ENCODE measurements at places on chromosomes 13 and 19.

- DNase-seq: peak; percentile 90
Measured at GRCh38 chr19:42184401-42184861, 33.0 kb downstream of the DEDD2 start.

- DNase-seq: no peak
Measured at GRCh38 chr13:40181203-40181845, 485.1 kb downstream of the FOXO1 start.

DNA sequence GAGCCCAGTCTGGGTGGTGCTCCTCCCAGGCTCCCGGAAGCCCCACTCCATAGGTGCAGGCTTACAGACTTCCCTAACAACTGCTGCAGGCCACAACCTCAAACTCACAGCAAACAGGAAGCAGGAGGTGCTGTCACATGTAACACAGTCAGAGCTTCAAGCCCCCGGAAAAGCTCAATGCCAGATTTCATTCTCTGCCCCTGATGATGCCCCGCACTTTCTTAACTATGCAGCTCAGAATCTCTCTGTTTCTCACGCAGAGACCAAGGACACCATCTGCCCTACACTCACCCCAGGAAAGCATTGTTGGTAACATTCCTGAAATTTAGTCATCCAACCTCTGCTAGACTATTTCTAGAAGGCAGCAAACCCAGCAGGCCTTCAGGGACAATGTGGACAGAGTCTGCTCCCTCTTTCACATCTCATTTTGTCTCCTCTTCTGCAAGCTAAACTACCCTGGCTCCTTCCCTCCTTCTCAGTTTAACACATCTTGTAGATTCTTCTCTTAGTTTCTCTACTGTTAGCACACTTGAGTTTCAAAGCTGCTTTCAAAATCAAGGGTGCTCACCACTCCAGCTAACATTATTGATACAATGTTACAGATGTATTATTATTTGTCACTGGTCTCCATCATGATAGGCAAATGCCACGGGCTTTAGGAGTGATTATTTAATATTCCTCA, 162.5 kb downstream of the KCTD12 start:
- DNase-seq: peak; percentile 84

- DNase-seq: no peak
Measured at GRCh38 chr19:42169486-42170413, 37.5 kb upstream of the POU2F2 start.

- DNase-seq: peak; percentile 21
Measured at GRCh38 chr13:90763476-90764150, 583.9 kb upstream of the MIR17HG start.

DNA sequence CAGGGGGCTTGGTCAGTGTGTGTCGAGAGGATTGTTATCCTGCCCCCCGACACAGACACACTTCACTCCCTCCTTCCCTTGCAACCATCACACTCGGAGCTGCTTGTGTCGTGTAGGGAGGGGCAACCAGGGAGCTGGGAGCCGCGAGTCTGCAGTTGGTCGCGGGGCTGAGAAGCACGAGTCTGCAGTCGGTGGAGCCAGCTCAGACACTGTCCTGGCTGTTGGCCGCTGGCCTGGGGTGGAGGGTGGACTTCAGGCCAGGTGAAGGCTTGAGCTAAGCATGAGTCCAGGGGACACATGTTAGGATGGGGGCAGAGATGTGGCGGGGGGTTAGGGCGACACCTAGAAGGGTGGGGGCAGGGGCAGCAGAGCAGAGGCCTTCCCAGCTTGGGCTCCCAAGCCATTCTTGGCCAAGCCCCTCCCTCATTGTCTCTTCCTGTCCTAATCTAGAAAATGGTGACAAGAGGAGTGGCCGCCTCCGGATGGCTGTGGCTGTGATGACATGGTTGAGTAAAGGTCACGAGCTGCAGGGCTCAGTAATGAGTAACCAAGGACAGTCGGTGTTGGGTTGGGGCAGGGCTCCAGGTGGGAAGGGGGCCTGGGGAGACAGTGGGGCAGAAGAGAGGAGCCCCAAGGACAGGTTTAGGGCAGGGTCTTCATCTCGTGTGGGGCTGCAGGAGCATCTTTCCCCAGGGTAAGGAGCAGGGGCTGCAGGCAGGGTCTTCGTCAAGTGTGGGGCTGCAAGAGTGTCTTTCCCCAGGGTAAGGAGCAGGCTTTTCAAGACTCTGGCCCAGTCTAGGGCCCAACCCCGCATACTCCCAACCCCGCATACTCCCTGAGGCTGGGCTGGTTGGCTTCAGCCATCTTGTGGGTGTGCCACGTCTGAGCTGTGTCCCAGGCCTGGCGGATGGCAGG, 8.6 kb downstream of the PPP5C start:
- peak; percentile 48 for DNase-seq

- peak; percentile 71 for DNase-seq
Measured at GRCh38 chr19:35868172-35868822, at the start of gene APLP1. APLP1 (plus strand) TSS chr19:35868574; CDS start chr19:35868637, 63 bp downstream.

All from suppressor macrophage (primary cell).